ENCODE measurements at places on chromosomes 2 and 18.

GRCh38 chr2:128162266-128162665, 71.3 kb downstream of the UGGT1 start:
- DNase-seq: no peak

GRCh38 chr2:46334389-46335271, 37.4 kb downstream of the EPAS1 start:
- DNase-seq: no peak

- peak; percentile 23 for DNase-seq
Measured at GRCh38 chr2:149068996-149069888, 30.7 kb downstream of the LYPD6B start.

DNA sequence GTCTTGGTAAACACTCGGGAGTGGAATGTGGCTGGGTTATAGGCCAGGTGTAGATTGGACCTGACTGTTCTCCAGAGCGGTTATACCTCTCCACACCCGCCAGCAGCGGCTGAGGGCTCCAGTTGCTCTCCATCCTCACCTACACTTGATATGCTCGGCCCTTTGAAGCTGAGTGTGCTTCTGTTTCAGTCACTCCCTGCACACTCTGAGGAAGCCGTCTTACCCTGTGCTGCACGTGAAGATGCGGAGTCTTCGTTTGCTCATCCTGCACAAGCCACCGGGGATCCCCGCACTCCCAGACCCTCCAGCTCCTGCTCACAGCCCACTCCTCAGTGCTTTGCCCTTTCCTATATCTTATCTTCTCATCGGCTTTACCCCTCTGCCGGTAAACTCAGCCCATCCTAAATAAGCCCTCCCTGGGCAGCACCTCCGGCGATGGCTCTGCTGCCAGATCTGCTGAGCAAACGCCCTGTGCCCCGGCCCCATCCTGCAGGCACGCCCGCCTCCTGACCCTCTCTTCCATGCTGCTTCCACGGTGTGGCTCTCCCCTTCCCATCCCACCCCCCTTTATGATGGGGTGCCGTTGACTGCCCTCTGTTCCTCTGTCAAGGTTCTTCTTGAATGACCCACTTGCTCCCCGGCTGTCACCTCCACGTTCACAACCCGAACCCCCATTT, 47.3 kb upstream of the ODC1 start:
- no peak for DNase-seq

DNA sequence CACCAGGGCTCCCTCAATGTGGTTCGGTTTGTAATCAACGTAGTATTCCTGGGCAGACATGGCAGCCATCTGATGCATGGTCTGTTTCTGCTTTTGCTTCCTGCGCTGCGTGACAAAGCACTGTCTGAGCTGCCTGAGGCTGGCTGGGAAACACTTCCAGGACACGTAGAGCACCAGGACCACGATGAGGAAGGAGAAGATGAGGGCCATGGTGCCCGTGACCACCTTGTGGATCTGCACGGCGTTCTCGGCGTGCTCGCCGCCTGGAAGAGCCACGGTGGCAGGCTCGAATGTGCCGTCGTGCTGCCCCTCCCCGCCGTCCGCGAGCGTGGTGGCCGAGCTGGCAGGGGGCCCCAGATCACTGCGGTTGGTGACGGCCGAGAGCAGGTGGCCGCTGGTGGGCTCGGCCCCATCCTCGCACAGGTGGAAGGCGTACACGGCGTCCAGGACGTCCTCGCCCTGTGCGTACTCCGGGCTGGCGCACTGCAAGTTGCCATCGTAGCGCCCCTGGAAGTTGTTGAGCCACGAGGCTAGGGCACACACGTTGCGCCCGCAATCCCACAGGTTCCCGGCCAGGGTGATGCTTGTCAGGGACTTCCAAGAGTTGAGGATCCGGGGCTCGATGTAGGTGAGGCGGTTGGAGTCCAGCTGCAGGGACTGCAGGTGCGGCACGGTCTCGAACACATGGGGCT, 2.1 kb downstream of the LRRTM1 start:
- DNase-seq: no peak

DNA sequence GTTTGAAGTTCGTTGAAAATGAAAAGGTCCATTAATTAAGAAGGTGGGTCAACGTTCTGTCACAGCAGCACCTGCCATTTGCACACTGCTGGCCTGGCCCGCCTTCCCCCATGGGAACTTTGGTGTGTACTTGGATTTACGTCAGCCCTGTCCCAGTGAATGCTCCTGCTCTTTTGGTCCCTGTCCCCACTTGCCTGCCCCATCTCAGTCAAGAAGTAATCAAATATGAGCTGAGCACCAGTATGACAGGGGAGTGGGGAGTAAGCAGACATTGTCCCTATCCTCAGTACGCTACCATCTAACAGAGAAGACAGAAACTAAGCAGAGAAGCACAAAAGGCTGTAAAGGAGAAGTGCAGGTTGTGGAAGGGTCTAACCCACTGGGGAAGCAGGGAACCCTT, 65.1 kb downstream of the SLC4A3 start:
- no peak for DNase-seq

GRCh38 chr2:217964275-217965161, 38.3 kb downstream of the TNS1 start:
- no peak for DNase-seq

DNA sequence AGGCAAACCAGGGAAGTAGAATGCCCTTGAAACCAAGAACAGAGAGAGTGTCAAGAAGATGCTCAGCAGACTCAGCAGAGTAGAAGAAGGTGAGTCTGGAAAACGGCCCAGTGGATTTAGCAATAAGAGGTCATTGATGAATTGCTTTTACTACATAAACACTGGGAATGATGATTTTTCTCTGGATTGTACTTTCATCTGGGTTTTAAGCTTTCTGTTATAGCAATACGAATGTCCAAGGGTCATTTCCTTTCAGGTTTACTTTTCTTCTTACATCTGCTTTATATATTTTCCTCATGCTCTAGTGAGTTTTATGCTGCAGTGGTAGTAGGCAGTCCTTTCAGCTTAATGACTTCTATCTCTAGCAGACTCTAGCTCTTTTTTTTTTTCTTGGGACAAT, 16.9 kb downstream of the EML6 start:
- DNase-seq: no peak

- DNase-seq: no peak
Measured at GRCh38 chr2:23772684-23773083, 154.2 kb downstream of the ATAD2B start.

- DNase-seq: no peak
Measured at GRCh38 chr18:47172476-47172875, 3.7 kb downstream of the IER3IP1 start.

GRCh38 chr18:67875944-67876343, 359.4 kb upstream of the DSEL start:
- no peak for DNase-seq

DNA sequence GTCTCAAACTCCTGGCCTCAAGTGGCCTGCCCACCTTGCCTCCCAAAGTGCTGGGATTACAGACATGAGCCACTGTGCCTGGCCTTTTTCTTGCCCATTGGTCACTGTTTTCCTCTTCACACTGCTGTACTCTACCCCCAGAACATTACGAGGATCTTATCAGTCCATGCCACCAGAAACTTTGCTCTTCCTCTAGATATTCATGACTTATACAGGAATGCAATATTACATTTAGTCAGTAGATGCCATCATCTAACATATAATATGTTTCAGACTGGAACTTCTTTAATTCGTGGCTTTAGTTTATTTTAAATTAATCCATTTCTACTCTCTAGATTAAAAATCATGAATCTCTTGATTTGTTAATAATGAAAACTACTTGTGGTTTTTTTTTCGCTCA, 135.5 kb downstream of the COMMD1 start:
- DNase-seq: no peak

GRCh38 chr2:157733263-157733662, 104.6 kb upstream of the ACVR1C start:
- no peak for DNase-seq

DNA sequence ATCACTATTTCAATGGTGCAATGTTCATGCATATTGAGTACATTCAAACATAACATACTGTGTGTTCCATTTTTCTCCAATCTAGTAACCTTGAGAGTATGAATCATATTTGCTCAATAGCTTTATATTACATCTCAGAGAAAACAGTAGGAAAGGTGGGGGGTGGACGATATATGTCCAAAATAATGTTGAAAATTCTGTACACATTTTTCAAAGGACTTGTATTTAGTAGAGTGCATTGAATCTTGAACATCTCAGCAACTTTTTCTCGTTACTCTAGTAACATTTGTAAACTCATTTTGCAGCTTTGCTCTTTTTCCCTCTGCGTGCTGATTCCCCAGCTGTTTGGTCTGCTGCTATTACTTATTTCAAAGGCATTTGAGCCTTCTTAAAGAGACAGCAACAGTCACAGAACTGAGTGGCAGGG, 1487.0 kb downstream of the LRP1B start:
- DNase-seq: no peak

DNA sequence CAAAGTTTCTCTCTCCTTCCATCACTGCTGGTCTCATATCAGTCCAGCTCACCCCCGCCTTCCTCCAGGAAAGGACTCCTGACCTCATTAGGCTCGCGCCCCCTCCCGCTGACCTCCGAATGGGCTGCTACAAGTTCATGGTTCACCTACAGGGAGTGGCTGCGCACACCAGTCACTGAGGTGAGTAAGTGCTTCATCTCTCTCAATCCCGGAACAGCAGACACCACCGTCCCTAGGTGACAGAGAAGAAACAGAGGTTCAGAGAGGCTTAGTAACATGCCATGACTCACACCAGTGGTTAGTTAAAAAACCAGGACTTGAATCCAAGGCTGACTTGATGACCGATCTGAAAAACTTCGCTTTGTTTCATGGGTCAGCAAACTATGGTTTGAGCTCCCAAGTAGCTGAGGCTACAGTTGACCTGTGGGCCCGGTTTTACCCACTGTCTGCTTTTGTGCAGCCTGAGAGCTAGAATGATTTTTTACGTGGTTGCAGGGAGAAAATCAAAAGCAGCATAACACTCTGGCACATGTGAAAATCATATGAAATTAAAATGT, 42.0 kb downstream of the ZFP36L2 start:
- peak; percentile 61 for DNase-seq

DNA sequence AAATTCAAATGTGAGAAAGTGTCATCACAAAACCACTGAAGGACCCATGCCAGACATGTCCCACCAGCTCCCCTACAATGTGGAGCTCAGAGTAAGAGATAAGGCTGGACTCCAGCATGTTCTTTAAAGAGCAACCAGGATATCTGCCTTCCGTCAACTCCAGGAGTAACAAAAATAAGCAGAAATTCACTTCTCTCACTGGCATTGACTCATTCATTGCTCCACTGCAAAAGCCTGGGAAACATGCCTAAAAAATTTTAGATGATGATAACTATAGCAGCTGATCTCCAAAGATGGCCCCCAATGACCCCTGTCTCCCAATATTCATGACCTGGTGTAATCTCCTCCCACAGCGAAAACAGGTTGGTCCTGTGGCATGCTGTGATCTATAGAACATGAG, 314.5 kb downstream of the NCKAP5 start:
- DNase-seq: no peak

- no peak for DNase-seq
Measured at GRCh38 chr2:207632575-207633493, 7.6 kb upstream of the METTL21A start.

DNA sequence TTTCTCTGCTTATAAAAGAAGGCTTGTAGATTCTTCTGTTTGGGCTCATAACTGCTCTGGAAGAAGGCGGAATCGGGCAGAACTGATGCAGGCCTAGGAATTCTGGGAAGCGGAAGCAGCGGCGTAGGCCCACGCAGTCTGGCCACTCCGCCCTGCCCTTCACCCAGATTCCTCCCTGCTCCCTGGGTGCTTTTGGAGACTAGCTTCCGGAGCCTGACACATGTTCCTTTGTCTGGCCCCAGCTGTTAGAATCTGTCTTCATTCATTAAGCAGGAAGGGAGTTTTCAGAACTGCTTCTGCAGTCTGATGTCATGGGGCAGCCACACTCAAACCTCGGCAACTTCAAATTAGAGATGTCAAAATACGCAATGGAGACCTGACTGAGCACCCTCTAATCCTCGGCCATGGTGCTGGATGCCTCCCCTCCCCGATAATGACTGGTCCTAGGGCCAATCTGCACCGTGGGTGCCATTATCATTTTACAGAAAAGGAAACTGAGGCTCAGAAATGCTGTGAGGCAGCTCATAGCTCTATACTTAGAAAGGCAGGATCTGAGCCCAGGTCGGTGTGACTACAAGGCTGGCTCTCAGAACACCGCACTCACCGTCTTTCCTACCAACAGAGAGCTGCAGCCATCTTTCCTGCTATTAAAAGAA, 275.7 kb downstream of the MYCN start:
- DNase-seq: no peak

DNA sequence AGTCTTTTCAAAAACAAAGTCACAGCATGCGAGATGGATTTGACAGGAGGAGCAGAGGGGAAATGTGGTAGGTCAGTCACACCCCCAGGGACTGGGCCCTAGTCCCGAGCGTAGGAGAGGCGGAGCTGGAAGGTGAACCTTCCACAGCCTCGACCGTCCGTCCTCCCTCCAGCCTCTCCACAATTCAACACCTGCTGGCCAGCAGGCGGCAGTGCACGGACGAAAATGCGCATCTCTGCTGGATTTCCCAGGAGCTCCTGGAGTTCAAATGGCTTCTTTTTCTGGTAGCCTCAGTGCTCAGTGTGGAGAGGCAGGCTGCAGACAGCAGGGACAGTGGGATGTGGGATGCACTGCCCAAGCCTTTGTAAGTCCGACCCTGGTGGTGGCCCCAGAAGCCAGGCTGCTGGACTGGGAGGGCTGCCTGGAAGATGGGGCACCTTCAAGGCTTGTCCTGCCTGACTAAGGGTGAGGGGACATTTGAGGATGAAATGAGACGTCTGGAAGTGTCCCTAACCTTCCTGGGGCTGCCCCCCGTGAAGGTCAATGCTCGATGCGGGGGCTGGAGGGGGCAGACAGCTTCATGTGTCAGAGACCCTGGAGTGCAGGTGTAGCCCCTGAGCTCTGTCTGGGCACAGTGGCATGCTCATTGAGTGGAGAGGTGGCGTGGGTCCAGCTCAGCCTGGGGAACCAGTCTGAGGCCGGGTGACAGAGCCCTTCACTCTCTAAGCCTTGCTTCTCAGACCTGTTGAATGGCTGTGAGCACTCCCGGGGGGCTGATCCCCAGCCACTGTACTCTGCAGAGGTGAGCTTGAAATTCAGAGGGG, 189.5 kb downstream of the TFCP2L1 start:
- no peak for DNase-seq

DNA sequence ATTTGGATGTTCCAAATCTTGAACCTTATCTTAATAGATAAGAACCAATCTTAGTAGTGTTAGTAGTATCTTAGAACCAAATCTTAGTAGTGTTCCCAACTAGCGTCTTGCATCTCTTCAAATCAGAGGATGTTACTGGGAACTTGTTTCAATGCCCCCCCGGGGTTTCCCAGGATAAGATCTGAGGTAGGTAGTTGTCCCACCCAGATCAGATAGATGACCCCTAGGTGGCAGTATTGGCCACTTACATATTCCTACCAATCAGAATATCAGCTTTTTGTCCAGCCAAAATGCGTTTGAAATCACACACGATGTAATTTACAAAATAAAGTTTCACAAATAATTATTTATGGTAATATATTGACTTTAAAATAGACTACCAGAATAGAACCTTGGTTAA, 314.8 kb downstream of the MBD2 start:
- DNase-seq: no peak
